ENCODE measurements at places on chromosomes 11 and 22.

- no peak for DNase-seq
These were observed 1165.7 kb downstream of the BRD1 start for GRCh38 chr22:48661984-48662383.

GRCh38 chr11:830295-831117 lies 2.2 kb upstream of the CD151 start:
- DNase-seq = no peak

- DNase-seq = no peak
These were observed 44.5 kb upstream of the DKK3 start for GRCh38 chr11:12052676-12053605.

GRCh38 chr11:78549624-78550409 lies 24.8 kb downstream of the NARS2 start:
- no peak for DNase-seq

- no peak for DNase-seq
These were observed 93.9 kb downstream of the DSCAML1 start for GRCh38 chr11:117702946-117703598.
